ENCODE measurements at places on chromosomes 1 and 21. TPM values are rescaled to one million over a fixed set of nuclear protein-coding genes. Genes with fewer than 3 reads are reported as not detected.
A peak's percentile ranks its signal among the peaks of the same experiment; 100 is the strongest.

DNA sequence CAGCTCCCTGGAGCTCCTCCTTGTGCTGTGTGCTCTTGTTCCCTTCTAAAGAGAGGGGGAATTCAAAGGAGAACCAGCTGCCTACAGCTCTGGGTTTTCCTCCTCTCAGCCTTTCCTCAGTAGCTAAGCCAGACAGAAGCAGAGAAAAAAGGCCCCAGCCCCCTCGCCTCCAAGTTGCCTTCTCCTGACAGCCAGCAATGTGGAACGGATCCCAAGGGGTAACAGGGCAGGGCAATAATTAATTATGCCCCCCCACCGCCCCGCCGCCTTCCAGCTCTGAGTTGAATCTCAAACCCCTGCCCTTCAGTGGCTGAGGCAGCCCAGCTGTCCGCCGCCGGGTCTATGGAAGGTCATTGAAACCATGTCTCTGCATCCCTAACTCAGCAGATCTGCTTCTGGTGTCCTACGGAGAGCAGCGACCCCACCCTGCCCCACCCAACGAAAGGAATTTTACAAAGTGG, 69.0 kb upstream of the GOLT1A start:
- no peak for DNase-seq

DNA sequence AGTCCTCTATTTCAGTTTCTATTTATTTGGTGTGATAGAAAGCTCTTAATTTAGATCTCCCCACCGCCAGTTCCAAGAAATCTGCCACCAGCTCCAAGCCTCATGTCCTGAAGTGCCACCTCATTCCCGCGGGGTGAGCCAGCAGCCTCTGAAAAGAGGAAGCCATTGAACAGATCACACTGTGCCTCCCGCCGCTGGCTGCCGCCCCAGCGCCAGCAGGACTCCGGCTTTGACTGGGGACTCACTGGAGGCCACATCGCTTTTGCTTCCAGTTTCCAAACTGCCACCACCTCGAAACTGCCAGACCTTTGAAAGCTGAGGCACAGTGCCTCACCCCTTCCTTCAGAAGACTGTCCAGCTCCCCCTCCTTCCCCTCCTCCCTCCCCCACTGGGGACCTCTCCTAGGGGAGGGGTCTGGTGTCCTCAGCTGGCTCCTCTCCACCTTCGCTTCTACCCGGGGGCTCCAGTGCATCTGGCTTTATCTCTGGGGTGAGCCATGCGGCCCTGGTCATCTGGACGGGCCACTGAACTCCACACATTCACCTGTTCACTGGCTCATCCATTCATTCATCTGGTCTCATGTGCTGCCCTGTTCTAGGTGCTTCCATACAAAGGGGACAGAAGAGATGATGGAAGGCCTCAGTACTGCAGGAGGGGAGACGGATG, 58.9 kb downstream of the VPS26C start:
- DNase-seq = no peak

- DNase-seq = no peak
Measured at GRCh38 chr1:62637392-62638105, 40.2 kb downstream of the ANGPTL3 start.

- DNase-seq = no peak
Measured at GRCh38 chr1:202568826-202569225, 141.4 kb downstream of the SYT2 start.

DNA sequence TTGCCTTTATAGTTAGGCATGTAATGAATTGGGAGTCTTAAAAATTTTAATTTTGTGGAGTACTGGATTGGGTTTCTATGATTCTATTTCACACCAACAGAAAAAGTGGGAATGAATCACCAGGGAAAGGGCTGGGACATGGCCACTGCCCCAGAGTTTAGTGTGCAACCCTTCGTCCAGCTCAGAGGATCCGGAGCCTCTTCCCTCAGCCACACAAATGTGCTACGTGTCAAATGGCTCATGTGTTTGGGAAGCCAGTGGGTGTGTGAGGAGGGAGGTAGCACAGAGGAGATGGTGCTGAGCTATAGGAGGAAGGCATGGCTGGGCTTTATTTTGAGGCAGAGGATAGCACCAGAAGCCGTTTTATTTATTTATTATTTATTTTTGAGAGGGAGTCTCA, 247.3 kb downstream of the SIPA1L2 start:
- no peak for DNase-seq

GRCh38 chr1:17335821-17336710, 28.1 kb downstream of the PADI4 start:
- DNase-seq = no peak

GRCh38 chr21:25639551-25640201, 618 bp downstream of the JAM2 start:
- DNase-seq = peak; percentile 47

DNA sequence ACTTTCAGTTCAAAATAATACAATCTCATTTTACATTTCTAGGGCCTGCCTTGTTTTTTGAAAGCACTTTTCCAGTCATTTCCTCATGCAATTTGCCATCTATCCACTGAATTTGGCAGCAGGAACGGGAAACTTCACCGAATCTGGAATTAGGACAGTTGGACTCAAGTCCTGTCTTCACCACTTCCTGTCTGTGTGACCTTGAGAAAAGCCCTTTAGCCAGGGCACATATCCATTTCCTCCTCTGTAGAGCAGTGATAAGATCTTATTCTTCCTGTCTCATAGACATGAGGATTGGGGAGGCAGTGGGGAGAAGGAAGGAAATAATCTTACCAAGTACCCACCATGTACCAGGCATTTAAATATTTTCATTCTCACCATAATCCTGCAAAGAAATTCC, 12.0 kb downstream of the VAV3 start:
- DNase-seq = no peak

DNA sequence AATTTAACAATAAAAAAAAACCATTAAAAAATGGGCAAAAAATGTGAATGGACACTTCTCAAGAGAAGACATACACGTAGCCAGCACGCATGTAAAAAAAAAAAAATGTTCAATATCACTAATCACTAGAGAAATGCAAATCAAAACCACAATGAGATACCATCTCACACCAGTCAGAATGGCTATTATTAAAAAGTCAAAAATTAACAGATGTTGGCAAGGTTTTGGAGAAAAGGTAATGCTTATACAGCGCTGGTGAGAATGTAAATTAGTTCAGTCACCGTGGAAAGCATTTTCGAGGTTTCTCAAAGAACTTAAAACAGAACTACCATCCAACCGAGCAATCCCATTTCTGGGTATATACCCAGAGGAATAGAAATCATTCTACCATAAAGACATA, 1091.5 kb upstream of the B3GALT2 start:
- DNase-seq = no peak

GRCh38 chr21:29583424-29583924, 284.8 kb downstream of the BACH1 start:
- no peak for DNase-seq

DNA sequence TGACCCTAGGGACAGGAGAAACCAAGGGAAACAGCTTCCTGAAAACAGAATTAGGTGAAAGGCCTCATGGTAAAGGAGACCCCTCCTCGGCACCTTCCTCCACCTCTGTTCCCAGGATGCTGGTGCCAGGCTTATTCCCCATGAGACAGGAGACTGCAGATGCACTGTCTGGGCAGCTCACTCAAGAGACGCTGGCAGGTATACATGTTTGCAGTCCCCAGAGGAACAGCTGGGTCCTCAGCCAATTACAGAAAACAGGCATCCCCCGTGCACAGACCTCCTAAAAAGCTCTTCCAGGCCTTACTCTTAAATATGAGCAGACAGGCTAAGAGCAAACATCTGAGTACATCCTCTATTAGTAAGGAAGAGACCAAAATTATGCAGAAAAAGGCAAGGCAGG, 6.5 kb downstream of the CCSAP start:
- no peak for DNase-seq

The CYP4Z1 gene
- not detected for total RNA-seq

The POMGNT1 gene
- total RNA-seq = 50.7 TPM

The SLC1A7 gene
- total RNA-seq = not detected

The ETNK2 gene
- 1.6 TPM for total RNA-seq

The TTC22 gene
- total RNA-seq = 9.6 TPM

The CAPZB gene
- total RNA-seq = 404 TPM

The ST6GALNAC3 gene
- total RNA-seq = 1.4 TPM

The SHISA4 gene
- 0.34 TPM for total RNA-seq

The VSIG8 gene
- not detected for total RNA-seq

The AK5 gene
- total RNA-seq = 1.9 TPM

The RHBDL2 gene
- not detected for total RNA-seq

The USF1 gene
- total RNA-seq = 50.8 TPM

The EPHB2 gene
- not detected for total RNA-seq

The HCRTR1 gene
- total RNA-seq = not detected
